H9 (cell line): ENCODE measurements at places on chromosomes 2 and 18. TPM values are rescaled to one million over a fixed set of nuclear protein-coding genes. Genes with fewer than 3 reads are reported as not detected.
A peak's percentile ranks its signal among the peaks of the same experiment; 100 is the strongest.

- H3K27me3 ChIP-seq: no peaks in the 10 kb centered on the region
- H3K4me1 ChIP-seq: peaks cover 12% of the 10 kb centered on the region; the same call in 1 of the 2 replicates
- H3K36me3 ChIP-seq: no peaks in the 10 kb centered on the region; the same call in 2 of the 3 replicates
- DNase-seq: no peak
- H3K27ac ChIP-seq: no peak overlapping the region
- H3K4me3 ChIP-seq: no peak overlapping the region
Measured at GRCh38 chr18:58315739-58316215, 271.8 kb downstream of the NEDD4L start.

GRCh38 chr18:32422201-32422600 is 48.5 kb downstream of the GAREM1 start:
- no peaks in the 10 kb centered on the region; the same call in 1 of the 2 replicates for H3K4me1 ChIP-seq
- H3K27me3 ChIP-seq: no peaks in the 10 kb centered on the region
- H3K27ac ChIP-seq: no peak overlapping the region
- H3K36me3 ChIP-seq: no peaks in the 10 kb centered on the region; the same call in 2 of the 3 replicates
- no peak overlapping the region for H3K4me3 ChIP-seq

The TTN gene
- 0.59 and 0.70 TPM in 2 replicates for total RNA-seq

DNA sequence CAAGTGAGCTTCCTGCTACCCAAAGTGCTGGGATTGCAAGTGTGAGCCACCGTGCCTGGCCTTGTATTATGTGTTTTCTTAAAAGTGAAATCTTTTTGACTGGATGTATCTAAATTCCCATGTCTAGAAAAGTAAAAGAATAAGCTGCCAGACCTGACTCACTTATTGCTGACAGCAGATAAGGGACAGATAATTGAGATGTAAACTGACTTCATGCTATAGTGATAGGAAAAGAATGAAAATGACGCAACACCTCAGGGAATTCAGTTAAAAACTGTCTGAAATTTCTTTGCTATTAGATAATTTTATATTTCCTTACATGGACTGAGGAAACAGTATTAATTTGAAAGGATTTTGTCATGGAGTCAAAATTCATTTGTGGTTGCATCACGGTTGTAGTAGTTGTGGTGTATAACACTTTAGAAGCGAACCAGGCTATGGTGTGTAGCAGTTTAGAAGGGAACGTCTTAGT is 19.4 kb downstream of the TTC27 start:
- H3K4me3 ChIP-seq: no peak overlapping the region
- no peaks in the 10 kb centered on the region for H3K4me1 ChIP-seq
- no peak overlapping the region for H3K27ac ChIP-seq
- H3K27me3 ChIP-seq: no peaks in the 10 kb centered on the region

The FHL2 gene
- 34.9 and 36.9 TPM in 2 replicates for total RNA-seq

DNA sequence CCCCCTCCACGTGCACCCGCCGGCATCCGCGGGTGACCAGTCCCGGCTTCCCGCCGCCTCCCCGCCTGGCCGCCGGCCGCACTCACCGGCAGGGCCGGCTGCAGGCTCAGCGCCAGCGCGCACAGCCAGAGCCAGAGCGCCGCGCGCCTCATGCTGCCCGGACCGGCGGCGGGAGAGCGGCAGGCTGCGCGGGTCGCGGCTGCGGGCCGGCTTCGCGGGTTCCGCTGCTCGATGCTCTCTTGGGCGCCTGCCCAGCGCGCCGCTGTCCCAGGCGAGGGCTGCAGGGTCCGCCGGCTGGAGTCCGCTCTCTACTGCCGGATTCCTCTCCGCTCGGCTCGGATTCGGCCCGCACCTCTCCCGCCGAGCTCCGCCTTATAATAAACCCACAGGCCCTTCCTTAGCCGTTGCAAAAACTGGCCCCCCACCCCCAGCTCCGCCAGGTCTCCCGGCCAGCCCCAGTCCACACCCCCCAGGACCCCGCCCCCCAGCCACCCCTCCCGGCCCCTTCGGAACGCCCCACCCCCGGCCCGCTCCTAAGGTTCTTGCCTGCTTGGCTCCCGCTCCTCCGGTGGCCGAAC is at the start of gene SDC1:
Gene SDC1, minus strand, starts transcription at position 415 of the 578 bp plus-strand sequence. Its CDS starts 263 bp downstream, at position 152.
- H3K4me1 ChIP-seq: peaks cover 9% of the 10 kb centered on the region; the same call in 1 of the 2 replicates
- peak within 1 kb of the TSS; percentile 81 for H3K4me3 ChIP-seq
- peaks cover 8% of the 10 kb centered on the region; the same call in 1 of the 2 replicates for H3K36me3 ChIP-seq

DNA sequence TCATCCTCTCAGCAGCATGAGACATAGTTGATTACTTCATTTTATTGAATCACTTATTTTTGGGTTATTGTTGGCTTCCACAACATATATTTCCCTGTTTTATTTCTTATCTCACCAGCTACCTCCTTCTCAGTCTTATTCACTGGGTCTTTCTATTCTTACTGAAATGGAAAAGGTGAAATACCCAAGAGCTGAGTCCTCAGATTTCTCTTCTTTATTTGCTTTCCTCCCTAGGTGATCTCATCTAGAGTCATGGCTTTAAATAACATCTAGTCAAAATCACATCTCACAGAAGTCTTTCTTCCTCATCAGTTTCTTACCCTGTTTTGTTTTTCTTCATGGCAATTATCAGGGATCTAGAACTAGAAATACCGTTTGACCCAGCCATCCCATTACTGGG is 105.0 kb upstream of the RBBP8 start:
- H3K4me3 ChIP-seq: no peak overlapping the region
- H3K4me1 ChIP-seq: peaks cover 3% of the 10 kb centered on the region; the same call in 1 of the 2 replicates
- H3K27ac ChIP-seq: no peak overlapping the region
- H3K36me3 ChIP-seq: no peaks in the 10 kb centered on the region
- no peak for DNase-seq

The OR6B3 gene
- total RNA-seq: not detected in 2 replicates

GRCh38 chr2:25617948-25618646 is 55.3 kb downstream of the DTNB start:
- H3K27me3 ChIP-seq: no peaks in the 10 kb centered on the region
- no peak for DNase-seq

The PRSS56 gene
- total RNA-seq: not detected in 2 replicates

- H3K27ac ChIP-seq: peak overlapping the region; percentile 72
- peaks cover 51% of the 10 kb centered on the region for H3K4me1 ChIP-seq
- DNase-seq: no peak
- no peaks in the 10 kb centered on the region for H3K27me3 ChIP-seq
- H3K4me3 ChIP-seq: peak overlapping the region; percentile 33; the same call in 1 of the 3 replicates
Measured at GRCh38 chr2:85246348-85246747, 81.4 kb downstream of the TGOLN2 start.

- H3K36me3 ChIP-seq: no peaks in the 10 kb centered on the region
- H3K27ac ChIP-seq: no peak overlapping the region
- no peak overlapping the region for H3K4me3 ChIP-seq
- H3K4me1 ChIP-seq: peaks cover 2% of the 10 kb centered on the region; the same call in 1 of the 2 replicates
- H3K27me3 ChIP-seq: no peaks in the 10 kb centered on the region
- DNase-seq: no peak
Measured at GRCh38 chr18:45606007-45606406, 9.3 kb upstream of the SLC14A2 start.

DNA sequence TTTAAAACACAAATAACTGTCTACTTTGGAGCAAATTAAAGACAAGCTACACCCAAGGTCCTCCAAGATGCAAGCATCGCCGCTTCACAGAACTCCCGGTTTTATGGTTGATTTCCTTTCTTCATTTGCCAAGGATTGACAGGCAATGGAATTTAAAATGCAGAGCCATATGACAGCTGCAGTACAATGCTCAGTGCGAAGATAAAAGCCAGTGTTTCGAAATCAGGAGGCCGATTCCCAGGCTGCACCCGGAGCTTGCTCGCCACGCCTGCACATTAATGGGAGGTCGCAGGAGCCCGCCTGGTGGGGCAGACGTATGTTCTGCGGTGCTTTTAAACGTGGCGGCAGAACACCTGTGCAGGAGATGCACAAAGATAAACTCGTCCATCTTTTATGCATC is 727.6 kb upstream of the SOX11 start:
- H3K36me3 ChIP-seq: no peaks in the 10 kb centered on the region
- no peak overlapping the region for H3K27ac ChIP-seq
- H3K27me3 ChIP-seq: no peaks in the 10 kb centered on the region
- DNase-seq: no peak

DNA sequence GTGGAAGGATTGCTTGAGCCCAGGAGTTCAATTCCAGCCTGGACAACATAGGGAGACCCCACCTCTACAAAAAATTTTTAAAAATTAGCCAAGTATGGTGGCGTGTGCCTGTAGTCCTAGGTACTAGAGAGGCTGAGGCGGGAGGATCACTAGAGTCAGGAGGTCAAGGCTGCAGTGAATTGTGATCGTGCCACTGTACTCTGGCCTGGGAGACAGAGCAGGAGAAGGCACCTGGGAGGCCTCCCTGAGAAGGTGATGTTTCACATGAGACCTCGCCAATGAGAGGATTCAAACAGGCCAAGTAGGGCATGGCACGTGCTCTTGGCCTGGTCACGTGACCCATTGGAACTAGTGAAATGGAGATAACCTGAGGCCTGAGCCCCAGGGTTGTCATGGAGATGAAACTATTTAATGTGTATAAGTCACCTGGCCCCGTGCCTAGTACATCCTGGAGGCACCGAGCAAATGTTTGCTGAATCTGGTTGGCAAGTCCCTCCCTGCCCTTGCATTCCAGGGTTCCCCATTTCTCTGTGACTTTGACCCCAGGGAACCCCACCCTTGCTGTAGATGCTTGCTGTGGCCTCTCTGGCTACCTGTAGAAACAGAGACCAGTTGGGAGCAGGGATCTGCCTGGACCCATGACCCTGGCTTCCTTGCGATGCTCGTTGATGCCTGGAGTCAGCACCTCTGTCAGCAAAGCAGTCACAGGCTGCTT is 26.1 kb upstream of the ROCK2 start:
- H3K27ac ChIP-seq: no peak overlapping the region
- H3K27me3 ChIP-seq: no peaks in the 10 kb centered on the region
- H3K4me3 ChIP-seq: no peak overlapping the region
- H3K36me3 ChIP-seq: no peaks in the 10 kb centered on the region

The GREB1 gene
- total RNA-seq: 15.3 and 16.5 TPM in 2 replicates

The ALLC gene
- total RNA-seq: not detected in 2 replicates

The MAL gene
- total RNA-seq: not detected in 2 replicates

GRCh38 chr2:8984855-8985254 is 18.6 kb downstream of the MBOAT2 start:
- H3K27ac ChIP-seq: no peak overlapping the region
- DNase-seq: no peak
- H3K4me3 ChIP-seq: no peak overlapping the region

The CCDC141 gene
- 0.83 and 1.0 TPM in 2 replicates for total RNA-seq

The PRKAG3 gene
- total RNA-seq: not detected in 2 replicates

DNA sequence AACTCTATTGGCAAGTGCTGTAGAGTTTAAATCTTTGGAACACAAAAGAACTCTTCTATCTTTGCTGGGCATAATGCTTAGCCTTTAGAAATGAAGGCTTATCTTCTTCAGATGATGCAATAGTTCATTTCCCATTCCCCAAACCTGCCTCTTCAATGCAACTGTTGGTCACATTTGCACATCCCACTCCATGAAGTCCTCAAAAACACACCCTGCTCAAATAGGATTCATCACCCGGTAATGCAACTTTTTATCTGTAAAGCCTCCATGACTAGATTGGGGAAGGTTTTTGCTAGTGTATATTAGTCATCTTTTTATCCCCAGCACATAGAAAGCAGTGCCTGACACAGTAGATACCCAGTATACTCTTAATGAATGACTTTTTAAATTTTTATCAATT is 376.4 kb downstream of the RBM43 start:
- no peak for DNase-seq
- H3K4me1 ChIP-seq: no peaks in the 10 kb centered on the region
- H3K27me3 ChIP-seq: no peaks in the 10 kb centered on the region
- no peak overlapping the region for H3K27ac ChIP-seq
- H3K36me3 ChIP-seq: no peaks in the 10 kb centered on the region
- no peak overlapping the region for H3K4me3 ChIP-seq

DNA sequence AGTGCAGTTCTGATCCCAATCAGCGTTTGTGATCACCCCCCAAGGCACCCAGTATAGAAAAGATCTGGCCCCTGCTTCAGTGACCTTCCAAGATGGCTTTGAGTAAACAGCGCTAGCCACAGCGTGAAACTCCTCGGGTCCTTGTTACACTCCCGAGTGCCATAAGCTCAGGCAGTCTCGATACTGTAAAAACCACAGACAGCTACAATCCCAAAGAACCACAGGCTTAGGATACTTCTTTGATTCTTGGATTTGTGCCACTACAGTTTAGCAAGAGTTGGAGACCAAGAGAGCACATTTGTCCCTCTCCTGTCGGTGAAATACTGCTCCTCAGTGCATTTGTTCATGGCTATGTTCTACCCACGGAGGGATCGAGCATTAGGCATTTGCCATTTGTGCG is 352.5 kb upstream of the ZNF521 start:
- H3K4me3 ChIP-seq: no peak overlapping the region
- no peaks in the 10 kb centered on the region for H3K4me1 ChIP-seq
- no peaks in the 10 kb centered on the region for H3K36me3 ChIP-seq
- no peaks in the 10 kb centered on the region for H3K27me3 ChIP-seq

DNA sequence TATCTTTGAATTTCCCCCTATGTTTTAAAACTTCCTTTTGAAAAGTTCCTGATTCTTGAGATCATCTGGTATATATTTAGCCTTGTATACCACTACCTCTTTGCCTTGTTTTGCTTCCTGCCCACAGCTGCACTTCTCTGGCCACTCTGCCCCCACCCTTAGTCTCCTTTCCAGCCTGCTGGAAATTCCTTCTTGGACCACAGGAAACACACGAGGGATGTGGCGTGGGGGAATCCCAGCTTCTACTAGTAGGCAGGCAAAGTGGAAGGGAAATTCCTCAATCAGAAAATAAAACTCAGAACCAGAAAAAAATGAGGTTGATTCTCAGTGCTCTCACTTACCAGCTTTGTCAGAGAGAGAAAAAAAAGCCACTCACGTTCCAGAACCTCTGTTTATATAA is 13.4 kb downstream of the IL18RAP start:
- no peak overlapping the region for H3K27ac ChIP-seq
- H3K27me3 ChIP-seq: no peaks in the 10 kb centered on the region
- DNase-seq: no peak
- H3K4me3 ChIP-seq: no peak overlapping the region
- no peaks in the 10 kb centered on the region for H3K36me3 ChIP-seq
- no peaks in the 10 kb centered on the region for H3K4me1 ChIP-seq

The VWA3B gene
- not detected in 2 replicates for total RNA-seq

GRCh38 chr2:60413814-60414168 is 139.7 kb downstream of the BCL11A start:
- DNase-seq: no peak
- H3K4me3 ChIP-seq: no peak overlapping the region
- H3K27ac ChIP-seq: no peak overlapping the region
- peaks cover 1% of the 10 kb centered on the region; the same call in 1 of the 2 replicates for H3K27me3 ChIP-seq
- peaks cover 5% of the 10 kb centered on the region for H3K36me3 ChIP-seq

The CPS1 gene
- total RNA-seq: 12.4 and 14.2 TPM in 2 replicates

- H3K4me1 ChIP-seq: no peaks in the 10 kb centered on the region
- no peak for DNase-seq
- H3K36me3 ChIP-seq: no peaks in the 10 kb centered on the region
- H3K27ac ChIP-seq: no peak overlapping the region
- no peak overlapping the region for H3K4me3 ChIP-seq
Measured at GRCh38 chr18:13620206-13620672, 106.1 kb downstream of the FAM210A start.

- peaks cover 2% of the 10 kb centered on the region; the same call in 1 of the 2 replicates for H3K36me3 ChIP-seq
- H3K4me3 ChIP-seq: peak overlapping the region; percentile 94
- peaks cover 2% of the 10 kb centered on the region; the same call in 1 of the 2 replicates for H3K4me1 ChIP-seq
- DNase-seq: peak; percentile 60
Measured at GRCh38 chr2:119760237-119760955, 674 bp downstream of the PTPN4 start.

The MALL gene
- total RNA-seq: 5.0 and 5.5 TPM in 2 replicates
